Naive thymus-derived CD8-positive, alpha-beta T cell (primary cell): ENCODE measurements at places on chromosomes 2 and 18. TPM values are rescaled to one million over a fixed set of nuclear protein-coding genes. Genes with fewer than 3 reads are reported as not detected.

Gene SCN7A
- total RNA-seq: not detected

GRCh38 chr2:198909525-198910267 lies 548.0 kb downstream of the SATB2 start:
- H3K4me1 ChIP-seq: no peaks in the 10 kb centered on the region
- no peaks in the 10 kb centered on the region for H3K36me3 ChIP-seq
- no peak for DNase-seq
- H3K27ac ChIP-seq: no peak overlapping the region
- H3K27me3 ChIP-seq: no peaks in the 10 kb centered on the region

- no peaks in the 10 kb centered on the region for H3K4me1 ChIP-seq
- H3K36me3 ChIP-seq: no peaks in the 10 kb centered on the region
- peaks cover 5% of the 10 kb centered on the region for H3K27me3 ChIP-seq
- H3K27ac ChIP-seq: no peak overlapping the region
These were observed 84.0 kb upstream of the NEUROD1 start for GRCh38 chr2:181764095-181764963.

Gene FAM210A
- 12.1 TPM for total RNA-seq

- peak overlapping the region; percentile 94 for H3K27ac ChIP-seq
- H3K27me3 ChIP-seq: no peaks in the 10 kb centered on the region
- peaks cover 48% of the 10 kb centered on the region for H3K4me1 ChIP-seq
- no peaks in the 10 kb centered on the region for H3K36me3 ChIP-seq
- peak overlapping the region; percentile 54 for H3K4me3 ChIP-seq
These were observed 26.1 kb upstream of the SERTAD2 start for GRCh38 chr2:64679673-64680425.

DNA sequence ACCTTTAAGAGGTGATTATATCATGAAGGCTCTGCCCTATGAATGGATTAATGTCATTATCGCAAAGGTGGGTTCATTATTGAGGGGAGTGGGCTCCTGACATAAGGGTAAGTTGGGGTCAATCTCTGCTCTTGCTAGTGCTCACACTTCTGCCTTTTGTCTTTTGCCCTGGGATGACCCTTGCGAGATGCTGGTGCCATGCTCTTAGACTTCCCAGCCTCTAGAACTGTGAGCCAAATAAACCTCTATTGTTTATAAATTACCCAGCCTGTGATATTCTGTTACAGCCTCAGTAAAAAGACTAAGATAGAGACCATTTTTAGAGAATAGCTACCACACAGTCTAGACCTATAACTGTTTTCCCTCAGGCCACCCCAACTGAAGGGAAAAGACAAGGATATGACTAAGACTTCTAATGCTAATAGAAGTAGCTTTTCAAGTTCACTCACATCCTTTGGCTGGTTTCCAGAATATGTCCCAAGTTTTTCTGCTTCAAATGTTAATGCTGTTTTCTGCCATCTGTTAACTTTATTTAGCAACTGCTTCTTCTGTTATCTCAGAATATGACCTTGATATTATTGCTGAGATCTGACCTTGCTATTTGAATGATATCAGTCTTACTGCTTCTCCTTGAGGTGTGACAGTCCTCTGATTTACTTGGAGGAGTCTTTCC lies 65.1 kb upstream of the STAM2 start:
- no peak for DNase-seq
- no peaks in the 10 kb centered on the region for H3K27me3 ChIP-seq
- no peak overlapping the region for H3K4me3 ChIP-seq
- peaks cover 12% of the 10 kb centered on the region for H3K36me3 ChIP-seq
- H3K27ac ChIP-seq: no peak overlapping the region

DNA sequence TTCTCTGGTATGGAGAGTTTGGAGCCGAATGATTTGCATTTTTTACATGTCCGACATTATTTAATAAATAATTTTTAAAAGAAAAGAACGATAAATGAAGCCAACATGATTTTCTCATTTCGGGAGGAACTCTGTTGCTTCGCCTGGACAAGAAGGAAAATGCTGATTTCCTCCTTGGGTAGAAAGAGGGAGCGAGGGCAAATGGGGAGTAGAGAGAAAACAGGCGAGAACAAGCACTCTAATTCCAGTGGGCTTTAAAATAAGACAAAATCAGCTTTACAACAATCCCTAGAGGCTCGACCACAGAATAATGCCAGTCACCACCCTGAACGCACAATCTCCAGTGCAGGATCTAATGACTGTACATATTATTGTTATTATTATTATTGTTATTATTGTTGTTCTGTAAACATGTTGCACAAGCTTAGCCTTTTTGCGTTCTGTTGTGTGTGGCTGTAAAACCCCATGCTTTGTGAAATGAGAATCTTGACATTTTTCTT lies 3.7 kb downstream of the DLX1 start:
- peaks cover 93% of the 10 kb centered on the region for H3K27me3 ChIP-seq
- peak overlapping the region; percentile 65 for H3K4me3 ChIP-seq
- no peaks in the 10 kb centered on the region for H3K36me3 ChIP-seq
- no peak for DNase-seq

- no peak overlapping the region for H3K4me3 ChIP-seq
- DNase-seq: no peak
- H3K36me3 ChIP-seq: peaks cover 5% of the 10 kb centered on the region
- H3K27ac ChIP-seq: no peak overlapping the region
- no peaks in the 10 kb centered on the region for H3K27me3 ChIP-seq
These were observed 394.9 kb downstream of the ARHGAP15 start for GRCh38 chr2:143524119-143524553.

Gene LONRF2
- total RNA-seq: not detected
